AML-193 (cell line): ENCODE measurements at places on chromosomes 1 and 21.
A peak's percentile ranks its signal among the peaks of the same experiment; 100 is the strongest.

- no peak for DNase-seq
These were observed 15.1 kb downstream of the MIGA1 start for GRCh38 chr1:77794550-77794949.

DNA sequence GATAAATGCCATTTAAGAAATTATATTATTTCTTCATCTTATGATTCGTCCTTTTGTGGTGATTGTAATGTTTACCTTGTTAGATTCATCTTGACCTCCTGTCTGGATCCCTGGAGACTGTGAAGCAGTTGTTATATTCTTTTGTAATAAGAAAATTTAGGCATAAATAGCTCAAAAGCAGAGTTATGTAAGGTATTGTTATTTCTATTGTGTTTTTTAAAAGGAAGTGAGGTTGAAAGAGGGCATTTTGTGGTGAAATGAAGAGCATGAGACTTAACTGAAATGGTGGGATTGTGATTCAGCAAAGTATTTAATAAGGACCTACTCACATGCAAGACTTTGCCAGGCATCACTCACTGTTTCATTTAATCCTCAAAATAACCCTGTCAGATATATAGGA lies 104.0 kb downstream of the PDE4B start:
- no peak for DNase-seq

- no peak for DNase-seq
These were observed 148.4 kb upstream of the HMCN1 start for GRCh38 chr1:185585770-185586169.

DNA sequence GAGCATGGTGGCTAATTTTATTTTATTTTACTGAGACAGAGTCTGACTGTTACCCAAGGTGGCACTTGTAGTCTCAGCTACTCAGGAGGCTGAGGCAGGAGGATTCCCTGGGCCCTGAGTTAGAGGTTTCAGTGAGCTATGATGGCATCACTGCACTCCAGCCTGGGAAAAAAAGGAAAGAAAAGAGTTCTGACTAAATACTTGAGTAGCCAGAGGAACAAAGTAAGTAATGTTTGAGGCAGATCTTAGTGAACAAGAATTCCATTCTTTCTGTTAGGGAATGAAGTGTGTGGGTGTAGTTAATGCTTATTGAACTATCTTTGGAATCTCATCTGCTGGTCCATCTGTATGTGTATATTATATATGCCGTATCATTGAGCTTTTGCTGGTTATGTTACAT lies 13.1 kb upstream of the EVI5 start:
- no peak for DNase-seq

GRCh38 chr1:218748071-218748470 lies 402.9 kb downstream of the TGFB2 start:
- no peak for DNase-seq

DNA sequence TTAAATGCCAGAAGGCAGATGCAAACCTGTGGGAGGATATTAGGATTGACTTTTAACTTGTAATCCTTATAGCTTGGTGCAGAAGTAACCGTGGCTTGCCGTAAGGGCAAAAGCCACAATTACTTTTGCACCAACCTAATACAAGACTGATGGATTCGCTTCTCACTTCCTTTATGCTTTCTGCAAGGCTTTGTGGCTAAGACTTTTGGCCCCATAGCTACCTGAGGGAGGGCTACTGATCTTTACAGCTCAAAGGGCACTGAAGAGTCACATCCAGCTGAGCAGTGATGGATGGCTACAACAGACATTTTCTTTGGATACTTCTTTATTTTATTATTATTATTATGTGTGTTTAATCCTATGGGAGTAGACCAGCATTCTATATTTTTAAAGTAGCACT lies 140.4 kb downstream of the ST6GALNAC5 start:
- DNase-seq, result no peak

- DNase-seq, result no peak
These were observed 11.4 kb downstream of the GGPS1 start for GRCh38 chr1:235339746-235340145.

- DNase-seq, result no peak
These were observed 6.8 kb downstream of the CDC42BPA start for GRCh38 chr1:227311389-227312001.

GRCh38 chr1:6148497-6149241 lies 31.5 kb downstream of the CHD5 start:
- no peak for DNase-seq

GRCh38 chr1:244104309-244105060 lies 53.4 kb downstream of the ZBTB18 start:
- no peak for DNase-seq

- DNase-seq, result no peak
These were observed 15.4 kb upstream of the GPR37L1 start for GRCh38 chr1:202107321-202107761.

- DNase-seq, result no peak
These were observed 87.5 kb downstream of the RWDD3 start for GRCh38 chr1:95321531-95321930.

GRCh38 chr1:32338637-32339145 lies 2.7 kb upstream of the MARCKSL1 start:
- DNase-seq, result no peak

DNA sequence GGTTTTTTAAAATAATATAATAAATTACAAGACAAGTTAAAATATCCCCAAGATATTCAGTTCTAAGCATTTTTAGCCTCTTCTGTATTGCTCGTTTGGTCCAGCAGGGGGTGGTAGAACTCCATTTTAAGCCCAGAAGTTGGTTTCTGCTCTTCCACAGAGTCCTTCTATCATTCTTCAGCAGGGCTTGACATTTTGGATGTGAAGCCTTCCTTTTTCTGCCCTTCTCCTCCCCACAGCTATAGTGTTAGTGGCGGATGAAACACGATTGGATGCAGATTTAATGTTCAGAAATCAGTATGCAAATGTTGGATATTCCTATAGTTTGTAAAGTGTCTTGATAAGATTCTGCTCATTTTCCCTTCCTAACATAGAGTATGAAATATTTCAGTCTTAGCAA lies 1.4 kb downstream of the NCAM2 start:
- peak; percentile 48 for DNase-seq

- DNase-seq, result peak; percentile 30
These were observed 782 bp upstream of the SDE2 start for GRCh38 chr1:225999912-226000337.

- no peak for DNase-seq
These were observed 64.2 kb downstream of the SLX9 start for GRCh38 chr21:45004059-45004422.

GRCh38 chr1:47725511-47725991 lies 271.6 kb downstream of the TRABD2B start:
- DNase-seq, result no peak

GRCh38 chr1:234621657-234622335 lies 11.8 kb upstream of the IRF2BP2 start:
- no peak for DNase-seq

GRCh38 chr1:207071426-207071825 lies 17.2 kb upstream of the C4BPB start:
- no peak for DNase-seq

GRCh38 chr1:181469829-181470228 lies 13.5 kb upstream of the CACNA1E start:
- no peak for DNase-seq

GRCh38 chr1:241639623-241640148 lies 483 bp downstream of the CHML start:
- DNase-seq, result no peak

DNA sequence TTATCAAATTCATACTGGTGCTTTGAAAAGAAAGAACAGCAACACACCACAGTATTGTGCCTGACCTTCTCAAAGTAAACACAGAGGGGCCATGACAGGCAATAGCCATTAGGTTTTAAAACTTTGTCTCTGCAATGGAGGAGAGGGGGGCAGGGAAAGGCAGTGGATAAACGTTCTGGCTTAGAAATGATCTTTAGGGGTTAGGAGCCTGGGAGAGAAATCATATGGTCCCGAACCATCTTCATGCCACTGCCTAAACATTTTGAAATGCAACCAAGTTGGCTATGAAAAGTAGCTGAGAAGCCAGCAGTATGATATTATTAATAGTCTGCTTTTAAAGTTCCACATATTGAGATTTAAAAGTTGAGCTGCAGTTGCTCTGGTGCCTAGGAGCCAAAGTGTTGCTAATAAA lies 39.8 kb downstream of the PLPP3 start:
- DNase-seq, result no peak

- no peak for DNase-seq
These were observed 1.3 kb downstream of the FNBP1L start for GRCh38 chr1:93448983-93449804.

GRCh38 chr1:75396260-75396659 lies 214.7 kb downstream of the SLC44A5 start:
- DNase-seq, result no peak

- no peak for DNase-seq
These were observed 17.0 kb upstream of the SH2D2A start for GRCh38 chr1:156833603-156834002.
